ENCODE measurements at places on chromosomes 2 and 18. TPM values are rescaled to one million over a fixed set of nuclear protein-coding genes. Genes with fewer than 3 reads are reported as not detected.

GRCh38 chr2:119114266-119114665, 44.3 kb downstream of the C1QL2 start:
- no peak for DNase-seq

Gene NEMP2
- 22.9 TPM for total RNA-seq

Gene SERPINB10
- total RNA-seq: 1.5 TPM

DNA sequence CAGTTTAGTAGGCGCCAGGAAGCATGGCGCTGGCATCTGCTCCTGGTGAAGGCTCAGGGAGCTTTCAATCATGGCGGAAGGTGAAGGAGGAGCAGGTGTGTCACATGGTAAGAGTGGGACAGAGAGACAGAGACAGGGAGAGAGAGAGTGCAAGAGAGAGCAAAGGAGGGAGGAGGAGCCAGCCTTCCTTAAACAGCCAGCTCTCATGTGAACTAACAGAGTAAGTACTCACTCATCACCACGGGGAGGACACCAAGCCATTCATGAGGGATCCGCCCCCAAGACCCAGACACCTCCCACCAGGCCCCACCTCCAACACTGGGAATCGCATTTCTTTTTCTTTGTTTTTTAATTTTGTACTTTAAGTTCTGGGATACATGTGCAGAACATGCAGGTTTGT, 40.8 kb upstream of the CLASP1 start:
- DNase-seq: no peak

Gene FBLN7
- total RNA-seq: 22.3 TPM

- DNase-seq: no peak
Measured at GRCh38 chr2:168252976-168253375, 5.6 kb upstream of the STK39 start.

Gene AFF3
- 2.6 TPM for total RNA-seq

GRCh38 chr2:193496786-193497185, 1302.1 kb upstream of the TMEFF2 start:
- DNase-seq: no peak

Gene FAM98A
- 20.7 TPM for total RNA-seq

DNA sequence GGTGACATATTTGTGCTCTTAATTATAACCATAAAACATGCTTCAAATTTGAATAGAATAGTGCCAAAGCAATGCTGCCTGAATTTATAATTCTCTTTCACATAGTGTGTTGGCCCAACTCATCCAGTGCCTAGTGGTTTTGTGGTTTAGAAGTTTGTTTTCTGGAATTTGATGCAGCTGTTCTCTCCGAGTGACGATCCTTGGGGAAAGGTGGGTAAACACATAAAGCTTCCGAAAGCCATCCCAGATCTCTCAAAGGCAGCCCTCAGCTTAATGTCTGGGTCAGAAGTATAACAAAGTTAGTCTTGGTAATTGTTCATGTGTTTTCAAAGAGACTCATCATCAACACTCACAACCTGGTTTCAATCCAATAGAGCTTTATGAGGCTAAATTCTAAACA, 235.6 kb upstream of the CDH2 start:
- no peak for DNase-seq

DNA sequence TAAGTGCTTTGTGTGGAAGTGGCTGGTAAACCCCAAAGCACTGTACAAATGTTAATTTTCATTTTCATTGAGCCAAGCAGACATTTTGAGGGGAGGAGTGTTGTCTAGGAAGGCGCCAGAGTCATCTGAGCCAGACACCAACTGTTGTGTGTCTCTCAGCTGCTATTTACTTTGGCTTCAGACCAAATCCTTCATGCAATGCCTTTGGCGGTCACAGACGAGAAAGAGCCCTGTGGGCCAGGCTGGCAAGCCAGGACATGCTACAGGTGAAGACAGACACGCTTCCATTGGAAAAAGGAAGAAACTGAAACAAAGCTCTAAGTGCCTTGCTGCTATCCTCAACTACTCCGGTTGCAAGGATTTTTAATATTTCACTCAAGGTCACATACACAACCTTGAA, 115.4 kb upstream of the CDC42EP3 start:
- DNase-seq: no peak

- no peak for DNase-seq
Measured at GRCh38 chr2:238868616-238869292, 20.9 kb downstream of the TWIST2 start.

- no peak for DNase-seq
Measured at GRCh38 chr2:189258616-189259365, 79.2 kb upstream of the COL5A2 start.

DNA sequence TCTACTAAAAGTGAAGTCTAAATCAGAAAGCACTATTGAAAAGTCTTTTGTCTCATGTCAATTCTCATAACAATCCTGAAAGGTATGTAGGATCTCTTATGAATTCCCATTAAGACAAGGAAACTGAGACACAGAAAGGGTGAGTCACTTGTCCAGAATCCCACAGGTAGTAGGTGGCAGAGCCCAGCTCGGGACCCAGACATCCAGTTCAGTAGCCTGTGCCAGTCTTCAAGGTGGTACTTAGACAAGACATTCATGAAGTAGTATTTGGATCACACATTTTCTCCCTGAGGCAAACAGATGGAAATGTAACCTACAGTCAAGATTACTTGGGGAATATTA, 14.8 kb upstream of the PARD3B start:
- DNase-seq: no peak

DNA sequence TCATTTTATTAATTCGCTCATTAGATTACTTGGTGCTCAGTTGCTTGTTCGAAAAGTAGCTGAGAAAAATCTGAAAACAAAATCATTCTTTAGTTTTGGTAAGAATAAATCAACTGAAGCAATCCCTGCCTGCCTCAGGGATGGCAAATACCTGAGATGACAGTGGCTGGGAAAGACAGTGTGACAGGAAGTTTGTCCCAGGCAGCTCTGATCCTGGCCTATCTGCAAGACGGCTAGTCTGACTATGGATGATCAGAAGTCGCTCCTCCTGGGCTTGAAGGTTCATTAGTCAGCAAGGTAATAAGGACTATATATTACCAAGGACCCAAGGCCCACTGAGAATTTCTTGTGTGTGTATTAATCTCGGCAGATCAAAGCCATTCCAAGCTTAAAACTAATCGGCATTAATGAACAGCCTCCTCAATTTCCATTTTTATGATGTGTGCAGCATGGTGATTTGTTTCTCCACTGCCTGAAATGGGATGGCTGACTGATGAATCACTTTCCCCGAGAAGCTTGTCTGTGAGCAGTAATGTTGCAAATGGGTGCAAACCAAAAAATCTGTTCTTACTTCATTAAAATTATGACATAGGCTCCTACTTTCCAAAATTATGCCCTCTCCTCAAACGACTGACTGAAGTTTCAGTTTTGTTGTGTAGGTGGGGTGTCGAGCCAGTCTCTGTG, 199.9 kb downstream of the ACTR3 start:
- DNase-seq: no peak

GRCh38 chr2:38152035-38152434, 76.1 kb upstream of the CYP1B1 start:
- no peak for DNase-seq

GRCh38 chr2:231494669-231495068, 30.4 kb upstream of the NCL start:
- no peak for DNase-seq

Gene CNGA3
- not detected for total RNA-seq

GRCh38 chr2:157725846-157726245, 97.2 kb upstream of the ACVR1C start:
- no peak for DNase-seq

Gene CELF4
- total RNA-seq: not detected

DNA sequence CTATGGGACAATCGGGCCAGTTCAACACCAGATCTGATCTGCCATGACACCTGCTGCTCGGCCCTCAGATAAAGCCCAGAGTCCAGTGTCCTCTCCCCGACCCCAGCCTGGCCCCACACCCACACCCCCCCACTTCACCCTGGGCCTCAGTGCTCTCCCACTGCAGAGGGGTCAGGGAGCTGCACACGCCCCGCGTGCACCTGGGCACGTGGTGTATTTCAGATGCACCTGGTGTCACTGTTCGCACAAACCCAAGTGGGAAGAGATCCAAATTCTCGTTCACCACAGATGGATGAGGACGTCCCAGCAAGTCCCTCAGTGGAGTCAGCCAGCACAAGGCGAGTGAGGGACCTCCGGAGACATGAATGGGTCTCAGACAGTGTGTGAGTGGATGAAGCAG, 161.3 kb downstream of the RTP5 start:
- DNase-seq: no peak

All from activated T-cell treated with anti-CD3 and anti-CD28 coated beads, Interleukin-2, amount 50 U/mL, for 72 hours (primary cell).